ENCODE measurements at places on chromosomes 4 and X.
A peak's percentile ranks its signal among the peaks of the same experiment; 100 is the strongest.

DNA sequence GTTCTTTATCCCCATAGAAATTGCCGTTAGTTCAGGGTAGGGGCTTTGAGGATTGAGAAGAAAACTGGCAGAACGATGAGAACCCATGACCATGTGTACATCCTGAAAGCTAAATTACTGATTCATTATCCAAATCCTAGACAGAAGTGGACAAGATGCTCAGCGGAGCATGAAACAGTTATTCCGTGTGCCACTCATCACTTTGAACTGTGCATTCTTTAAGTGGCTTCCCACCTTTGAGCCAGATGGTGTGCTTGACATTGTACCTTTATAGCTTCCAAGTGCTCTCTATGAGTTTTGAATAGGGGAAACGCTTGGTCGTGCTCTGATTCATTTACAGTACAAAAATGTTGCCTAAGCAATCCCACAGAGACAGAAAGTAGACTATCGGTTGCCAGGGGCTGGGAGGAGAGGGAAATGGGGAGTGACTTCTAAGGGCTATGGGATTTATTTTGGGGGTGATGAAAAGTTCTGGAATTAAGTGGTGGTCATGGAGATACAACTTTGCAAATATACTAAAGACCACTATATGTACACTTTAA, 100.0 kb downstream of the DOCK11 start:
- DNase-seq, result no peak

- DNase-seq, result no peak
These were observed 28.1 kb downstream of the INPP4B start for GRCh38 chr4:142818031-142818430.

DNA sequence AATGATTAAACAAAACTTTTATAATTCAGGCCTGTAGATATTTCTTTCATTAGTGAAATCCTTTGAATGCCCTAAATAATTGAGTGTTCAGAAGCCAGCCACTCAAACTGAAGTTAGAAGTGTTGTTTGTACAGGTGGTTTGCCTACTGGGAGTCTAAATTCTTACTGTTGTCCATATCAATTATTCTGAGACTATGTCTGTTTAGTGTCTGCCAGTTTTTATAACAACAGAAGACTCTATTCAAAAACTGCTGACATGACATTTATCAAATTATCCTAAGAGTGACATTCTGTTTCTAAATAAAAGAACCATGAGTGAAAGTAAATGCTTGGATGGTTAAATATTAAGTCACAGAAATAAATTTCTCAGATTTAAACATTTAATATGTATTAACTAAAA, 375.1 kb downstream of the FAT4 start:
- no peak for DNase-seq

DNA sequence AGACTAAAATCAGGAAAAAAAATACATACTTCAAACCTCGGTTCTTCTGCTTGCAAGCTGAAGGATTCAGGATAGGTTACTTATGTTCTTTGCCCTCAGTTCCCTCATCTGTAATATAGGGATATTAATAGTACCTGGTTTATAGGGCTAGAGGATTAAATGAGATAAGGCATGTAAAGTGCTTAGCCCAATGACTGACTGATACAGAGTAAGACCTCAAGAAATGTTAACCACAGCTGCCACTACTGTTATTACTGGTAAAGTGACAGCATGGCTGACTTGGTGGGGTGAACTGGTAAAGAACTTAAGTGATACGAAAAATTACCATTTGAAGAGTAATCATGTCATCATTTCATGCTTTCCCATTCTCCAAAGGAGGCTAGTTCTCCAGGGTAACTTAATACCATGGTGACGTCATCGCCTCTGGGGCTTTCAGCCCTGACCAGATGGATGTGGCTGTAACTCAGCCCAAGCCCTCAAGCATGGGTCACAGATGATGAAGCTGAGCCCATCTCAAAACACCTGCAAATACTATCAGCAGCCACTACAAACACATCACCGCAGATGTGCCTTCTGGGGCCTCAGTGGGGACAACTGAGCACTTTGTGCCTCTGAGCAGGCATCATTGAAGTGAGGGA, 44.5 kb upstream of the SCML1 start:
- no peak for DNase-seq

GRCh38 chr4:81891005-81891996, 419.6 kb upstream of the RASGEF1B start:
- DNase-seq, result no peak

- DNase-seq, result no peak
These were observed 5.6 kb downstream of the PDE5A start for GRCh38 chr4:119623025-119623424.

GRCh38 chr4:151564321-151564720, 155.3 kb downstream of the FHIP1A start:
- no peak for DNase-seq

GRCh38 chr4:2295500-2295899, 33.6 kb upstream of the MXD4 start:
- DNase-seq, result no peak

- DNase-seq, result no peak
These were observed 62.3 kb downstream of the AGTR2 start for GRCh38 chrX:116232833-116233232.

DNA sequence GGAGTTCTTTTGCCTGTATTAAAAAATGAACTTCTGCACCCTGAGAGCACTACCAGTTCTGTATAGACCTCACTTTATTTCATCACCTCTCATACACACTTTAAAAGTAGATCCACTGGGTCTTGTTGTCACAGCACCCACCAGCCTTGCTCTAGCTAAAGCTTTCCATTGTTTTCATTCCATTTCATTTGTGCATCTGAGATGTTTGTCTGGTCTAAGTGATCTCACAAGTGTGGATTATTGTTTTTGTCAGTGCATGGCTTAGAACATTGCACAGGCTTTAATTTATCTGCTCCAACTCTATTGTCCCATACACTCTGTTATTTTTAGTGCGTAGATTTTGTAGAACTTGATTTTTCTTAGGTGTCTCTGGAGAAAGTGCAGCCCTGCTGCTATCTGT, 1157.5 kb upstream of the PABPC4L start:
- no peak for DNase-seq

GRCh38 chrX:154981116-154981411, 41.5 kb downstream of the F8 start:
- DNase-seq, result no peak

DNA sequence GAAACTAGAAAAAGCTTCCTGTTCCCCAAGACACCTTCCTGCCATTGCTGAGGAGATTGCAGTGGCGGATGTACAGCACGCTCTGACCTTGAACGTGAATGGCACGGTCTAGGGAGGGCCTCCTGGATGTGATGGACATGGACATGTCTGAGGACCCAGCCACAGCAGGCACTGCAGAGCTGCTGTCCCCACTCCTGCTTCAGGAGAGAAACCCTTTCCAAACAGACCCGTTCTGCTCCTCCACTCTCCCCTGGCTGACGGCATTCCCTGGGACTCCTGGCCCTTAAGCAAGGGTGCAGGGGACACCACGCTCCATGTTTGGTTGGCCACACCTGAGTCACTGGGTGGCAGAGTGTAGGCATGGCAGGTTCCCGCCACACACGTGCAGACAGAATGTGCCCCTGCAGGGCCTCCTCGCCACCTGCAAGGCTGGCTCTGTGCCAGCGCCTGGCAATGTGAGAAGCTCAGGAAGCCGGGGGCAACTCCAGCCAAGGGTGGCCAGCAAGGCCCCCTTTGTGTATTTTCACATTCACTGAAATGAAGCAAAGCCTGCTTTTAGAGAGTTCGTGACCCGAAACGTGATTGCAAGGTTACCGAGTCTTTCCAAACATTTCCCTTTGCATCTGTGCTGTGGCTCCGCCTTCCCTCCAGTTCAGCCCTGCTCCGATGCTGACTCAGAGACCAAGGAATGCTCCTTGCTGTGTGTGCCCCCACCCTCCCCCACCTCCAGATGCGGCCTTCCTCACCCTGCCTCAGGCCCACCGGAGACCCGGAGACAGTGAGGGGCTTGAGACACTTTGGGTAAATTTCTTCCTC, 46.1 kb downstream of the HTRA3 start:
- DNase-seq, result peak; percentile 86

DNA sequence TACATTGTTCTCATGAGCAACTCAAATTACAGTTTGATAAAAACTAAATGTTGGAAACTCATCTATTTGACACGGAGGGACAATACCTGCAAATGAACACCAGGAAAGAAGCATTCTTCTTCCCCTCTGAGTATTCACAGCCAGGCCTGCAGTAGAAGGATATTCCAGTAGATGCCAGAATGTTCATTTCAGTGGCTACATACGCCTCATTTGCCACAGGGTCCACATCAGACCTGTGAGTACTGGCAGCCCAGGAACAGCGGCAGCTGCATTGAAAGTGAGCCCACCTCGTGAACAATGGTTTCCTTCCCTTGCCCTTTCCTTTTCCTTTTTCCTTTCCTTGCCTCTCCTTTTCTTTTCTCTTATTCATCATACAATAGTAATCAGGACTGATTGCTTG, 81.1 kb upstream of the NEIL3 start:
- no peak for DNase-seq

DNA sequence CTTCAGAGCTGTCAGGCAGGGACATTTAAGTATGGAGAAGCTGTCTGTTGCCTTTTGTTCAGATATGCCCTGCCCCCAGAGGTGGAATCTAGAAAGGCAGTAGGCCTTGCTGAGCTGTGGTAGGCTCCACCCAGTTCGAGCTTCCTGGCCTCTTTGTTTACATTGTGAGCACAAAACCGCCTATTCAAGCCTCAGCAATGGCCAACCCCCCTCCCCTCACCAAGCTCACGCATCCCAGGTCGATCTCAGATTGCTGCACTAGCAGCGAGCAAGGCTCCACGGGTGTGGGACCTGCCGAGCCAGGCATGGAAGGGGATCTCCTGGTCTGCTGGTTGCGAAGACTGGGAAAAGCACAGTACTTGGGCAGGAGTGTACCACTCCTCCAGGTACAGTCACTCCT, 59.3 kb downstream of the ZNF674 start:
- DNase-seq, result no peak

- DNase-seq, result no peak
These were observed 2707.5 kb downstream of the PCDH7 start for GRCh38 chr4:33427676-33428075.
